ENCODE measurements at places on chromosomes 12 and 14.

GRCh38 chr14:103604620-103605019 is 24.4 kb upstream of the KLC1 start:
- no peak for DNase-seq

DNA sequence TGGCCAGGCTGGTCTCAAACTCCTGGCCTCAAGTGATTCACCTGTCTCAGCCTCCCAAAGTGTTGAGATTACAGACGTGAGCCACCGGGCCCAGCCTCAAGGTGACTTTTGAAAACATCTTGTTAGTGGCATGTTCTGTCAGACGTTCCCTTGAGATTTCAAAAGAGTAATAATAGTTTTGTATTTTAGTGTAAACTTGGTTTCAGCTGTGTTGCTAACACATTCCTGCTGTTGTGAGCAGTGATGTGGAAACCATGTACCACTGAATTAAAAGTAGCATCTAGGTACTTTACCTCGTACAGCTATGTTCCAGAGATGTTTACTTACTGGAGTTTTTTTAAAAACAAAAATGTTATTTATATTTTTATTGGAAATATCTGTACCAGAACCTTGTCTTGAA is 111.3 kb downstream of the AEBP2 start:
- peak; percentile 60 for DNase-seq

DNA sequence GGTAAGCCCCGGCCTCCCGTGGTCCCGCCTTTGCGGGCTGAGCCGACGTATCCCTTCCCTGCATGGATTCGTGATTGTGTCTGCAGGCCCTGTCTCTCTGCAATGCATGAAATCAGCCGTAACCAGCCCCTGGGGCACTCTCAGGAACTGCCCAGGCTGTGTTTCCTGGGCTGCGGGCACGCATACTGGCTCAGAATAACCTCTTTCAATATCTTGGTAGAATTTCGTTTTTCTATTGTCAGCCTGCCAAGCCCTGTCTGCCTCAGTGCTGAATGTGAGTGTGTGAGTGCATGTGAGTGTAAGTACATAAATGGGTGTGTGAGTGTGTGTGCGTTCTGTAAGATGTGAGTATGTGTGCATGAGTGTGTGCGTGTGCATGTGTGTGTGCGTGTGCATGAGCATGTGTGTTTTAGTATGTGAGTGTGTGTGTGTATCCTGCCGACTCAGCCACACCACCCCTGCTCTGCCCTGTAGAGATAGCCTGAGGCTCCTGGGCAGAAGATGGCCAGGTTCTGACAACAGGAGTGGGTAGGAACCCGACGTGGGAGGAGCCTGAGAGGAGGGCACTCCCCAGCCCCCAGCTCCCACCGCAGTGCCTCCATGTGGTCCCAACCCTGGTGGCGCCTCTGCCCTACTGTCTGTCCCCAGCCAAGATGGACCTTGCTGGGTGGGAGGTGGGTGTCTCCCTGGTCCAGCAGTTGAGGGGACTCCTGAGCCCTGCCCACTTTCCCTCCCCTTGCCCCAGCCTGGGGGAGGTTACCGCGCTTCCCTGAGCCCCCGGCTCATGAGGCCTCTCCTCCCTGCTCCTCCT is 268.8 kb downstream of the ADGRD1 start:
- DNase-seq, result peak; percentile 79

DNA sequence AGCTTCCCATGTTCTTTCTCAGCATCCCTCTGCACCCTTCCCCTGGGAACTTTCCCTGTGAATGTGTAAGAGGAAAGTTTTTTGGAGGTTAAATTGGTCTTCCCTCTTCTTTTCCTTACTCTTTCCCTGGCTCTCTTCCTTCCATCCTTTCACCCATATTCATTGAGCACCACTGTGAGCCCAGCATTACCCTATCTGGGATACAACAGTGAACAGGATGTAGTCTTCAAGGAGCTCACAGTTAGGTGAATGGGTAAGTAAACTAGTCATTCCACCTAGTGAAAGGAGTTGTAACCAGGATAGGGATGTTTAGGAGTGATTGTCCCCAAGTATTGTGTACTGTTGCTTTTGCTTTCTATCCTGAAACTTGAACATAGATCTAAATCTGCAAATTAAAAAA is 123.8 kb downstream of the MYRFL start:
- no peak for DNase-seq

DNA sequence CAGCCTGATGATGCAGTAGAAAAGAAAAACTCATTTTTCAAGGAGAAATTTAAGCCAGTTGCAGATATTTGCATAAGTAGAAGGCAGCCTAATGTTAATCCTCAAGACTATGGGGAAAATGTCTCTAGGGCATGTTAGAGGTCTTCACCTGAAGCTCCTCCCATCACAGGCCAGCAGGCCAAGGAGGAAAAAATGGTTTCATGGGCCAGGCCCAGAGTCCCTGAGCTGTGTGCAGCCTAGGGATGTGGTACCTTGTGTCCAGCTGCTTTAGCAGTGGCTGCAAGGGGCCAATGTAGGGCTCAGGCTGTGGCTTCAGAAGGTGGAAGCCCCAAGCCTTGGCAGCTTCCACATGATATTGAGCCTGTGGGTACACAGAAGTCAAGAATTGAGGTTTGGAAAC is 1946.7 kb upstream of the FLRT2 start:
- no peak for DNase-seq

- DNase-seq, result no peak
Measured at GRCh38 chr12:89383235-89384049, 31.1 kb upstream of the DUSP6 start.

DNA sequence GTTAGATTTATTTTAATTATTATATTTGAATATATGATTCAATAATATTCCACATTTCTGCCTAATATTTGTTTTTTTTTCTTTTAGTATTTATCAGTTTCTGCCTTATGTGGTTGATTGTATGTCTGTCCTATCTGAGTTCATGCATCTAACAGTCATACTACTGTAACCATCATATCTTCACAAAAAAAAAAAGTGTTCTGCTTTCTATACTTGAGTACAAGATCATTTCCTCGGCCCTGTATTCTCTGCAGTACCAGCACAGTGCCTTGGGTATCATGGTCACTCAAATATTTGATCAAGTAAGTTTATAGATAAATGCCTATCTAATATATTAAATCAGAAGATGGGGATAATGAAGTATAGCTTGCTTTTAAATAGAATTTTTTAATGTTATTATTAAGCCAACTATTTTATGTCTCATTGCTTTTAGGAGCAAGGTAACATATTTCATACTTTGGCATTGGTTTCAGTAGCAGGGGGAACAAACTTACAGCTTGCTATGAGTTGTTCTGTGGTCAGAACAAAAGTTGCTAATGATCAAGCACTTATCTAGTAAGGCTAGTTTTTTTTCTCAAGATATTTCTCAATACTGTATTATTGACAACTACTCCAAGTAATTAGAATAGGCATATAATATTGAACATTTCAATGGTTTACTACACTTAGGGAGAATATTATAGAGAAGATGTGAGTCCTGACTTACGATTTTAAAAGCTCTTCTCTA is 290.5 kb upstream of the FBXO33 start:
- no peak for DNase-seq

DNA sequence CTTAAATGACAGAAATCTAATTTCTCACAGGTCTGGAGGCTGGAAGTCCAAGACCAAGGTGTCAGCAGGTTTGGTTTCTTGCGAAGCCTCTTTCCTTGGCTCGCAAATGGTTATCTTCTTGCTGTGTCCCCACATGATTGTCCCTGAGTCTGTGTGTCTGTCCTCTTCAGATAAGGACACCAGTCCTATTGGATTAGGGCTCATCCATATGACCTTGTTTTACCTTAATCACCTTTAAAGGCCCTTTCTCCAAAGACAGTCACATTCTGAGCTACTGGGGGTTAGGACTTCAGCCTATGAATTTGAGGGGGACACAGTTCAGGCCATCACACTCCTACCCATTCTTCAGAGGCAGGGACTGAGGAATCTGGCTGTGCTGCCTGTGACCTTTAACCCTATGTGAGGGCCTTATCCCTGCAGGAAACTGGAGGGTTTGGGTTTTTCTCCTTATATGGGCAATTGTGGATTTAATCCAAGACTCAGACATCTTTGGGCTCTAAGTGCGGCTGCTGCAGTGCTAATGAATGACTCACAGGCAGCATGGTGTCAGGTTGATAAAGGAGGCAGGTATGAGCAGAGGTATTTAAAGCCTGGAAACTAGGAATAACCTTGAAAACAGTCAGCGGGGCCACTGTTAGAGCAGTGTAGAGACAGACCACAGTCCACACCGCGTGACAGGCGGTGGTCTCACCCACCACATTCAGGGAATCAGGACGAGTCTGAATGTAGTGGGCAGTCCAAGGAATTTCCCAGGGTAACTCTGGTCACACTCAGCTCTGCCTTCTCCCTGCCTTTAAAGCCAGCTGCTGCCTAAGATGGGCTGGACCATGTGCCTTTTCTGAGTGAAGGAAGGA is 10.2 kb downstream of the TPCN1 start:
- no peak for DNase-seq

- no peak for DNase-seq
Measured at GRCh38 chr14:68888883-68889282, 90.2 kb downstream of the ACTN1 start.
